Renal pelvis (tissue), 12 donors: ENCODE measurements at places on chromosomes 6 and 20.
A peak's percentile ranks its signal among the peaks of the same experiment; 100 is the strongest.

GRCh38 chr6:113385020-113385431, 472.1 kb upstream of the MARCKS start:
- DNase-seq = no peak

- DNase-seq = peak; percentile 66
Observed at GRCh38 chr6:26284537-26285142, 80.4 kb upstream of the BTN3A2 start.

DNA sequence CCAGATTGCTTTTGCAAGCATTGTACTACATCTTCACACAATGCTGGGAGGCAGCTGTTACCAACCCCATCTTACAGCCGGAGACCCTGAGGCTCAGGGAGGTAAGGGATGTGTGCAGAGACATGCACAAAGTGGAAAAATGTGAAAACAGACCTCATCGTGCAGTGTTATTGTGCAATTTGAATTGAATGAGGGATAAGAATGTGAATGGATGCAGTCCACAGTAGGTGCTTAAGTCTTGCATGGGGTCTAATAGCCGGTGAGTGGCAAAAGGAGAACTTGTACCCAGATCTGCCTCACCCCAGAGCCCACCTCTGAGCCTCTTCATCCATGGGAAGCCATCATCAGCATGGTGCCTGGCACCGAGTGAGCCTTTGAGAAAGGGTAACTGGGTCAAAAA, 42.1 kb downstream of the SLC52A3 start:
- no peak for DNase-seq

DNA sequence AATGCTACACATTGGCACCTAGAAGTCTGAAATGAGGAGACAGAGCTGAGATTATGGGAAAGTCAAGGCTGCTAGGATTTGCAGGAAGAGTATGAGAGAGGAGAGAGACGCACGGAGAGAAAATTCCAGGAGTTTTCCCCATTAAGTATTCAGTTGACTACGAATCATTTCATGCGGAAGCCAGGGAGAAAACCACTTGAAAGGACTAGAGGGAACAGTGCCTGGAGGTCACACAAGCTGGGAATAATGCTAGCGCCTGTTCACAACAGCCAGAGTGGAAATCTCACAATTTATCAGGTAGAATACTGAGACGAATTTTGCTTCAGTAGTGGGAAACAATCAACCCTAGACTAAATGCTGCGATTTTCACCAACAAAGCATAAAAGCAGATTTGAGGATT, 118.6 kb downstream of the MOXD1 start:
- no peak for DNase-seq

DNA sequence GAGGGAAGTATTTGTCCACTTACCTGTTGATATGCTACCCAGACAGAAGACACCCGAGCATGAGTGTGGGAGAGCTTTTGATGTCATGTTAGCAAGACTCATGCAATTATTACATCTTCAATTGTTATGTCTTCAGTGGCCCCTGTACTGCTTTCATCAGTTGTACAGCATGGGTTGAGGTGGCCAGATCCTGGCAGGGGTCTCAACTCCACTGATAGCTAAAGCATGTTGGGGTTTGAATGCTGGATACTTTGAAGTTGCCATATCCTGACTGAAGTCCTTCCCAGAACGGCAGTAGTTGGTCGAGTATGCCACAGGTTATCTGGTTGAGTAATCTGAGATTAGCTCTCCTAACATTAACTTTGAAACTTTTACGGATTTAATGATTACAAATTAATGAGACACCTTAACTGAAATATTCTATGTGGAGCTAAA, 46.7 kb downstream of the LRRN4 start:
- DNase-seq = no peak

GRCh38 chr6:36028088-36028876, 674 bp downstream of the MAPK14 start:
- DNase-seq = no peak

- no peak for DNase-seq
Observed at GRCh38 chr6:7684076-7684475, 41.8 kb upstream of the BMP6 start.

DNA sequence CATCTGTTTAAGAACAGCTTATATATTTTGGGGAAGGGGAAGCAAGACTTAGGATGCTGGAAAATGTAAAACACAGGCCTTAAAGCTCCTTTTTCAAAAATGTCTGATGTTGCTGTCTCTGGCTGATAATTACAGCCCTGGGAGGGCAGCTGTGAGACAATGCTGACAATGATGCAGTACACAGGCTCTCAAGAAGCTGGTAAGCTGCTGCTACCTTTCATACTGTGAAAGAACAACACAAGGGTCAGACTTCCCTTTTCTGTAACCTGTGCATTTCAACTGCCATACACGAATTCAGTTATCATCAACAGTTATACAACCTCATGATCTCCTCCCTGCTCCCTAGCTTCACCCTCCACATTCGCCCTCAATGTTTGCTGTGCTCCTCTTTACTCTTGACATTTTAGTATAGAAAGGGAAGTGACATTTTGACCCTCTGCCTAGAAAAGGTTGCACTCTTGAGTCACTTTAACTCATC, 25.2 kb downstream of the MAP7 start:
- no peak for DNase-seq

DNA sequence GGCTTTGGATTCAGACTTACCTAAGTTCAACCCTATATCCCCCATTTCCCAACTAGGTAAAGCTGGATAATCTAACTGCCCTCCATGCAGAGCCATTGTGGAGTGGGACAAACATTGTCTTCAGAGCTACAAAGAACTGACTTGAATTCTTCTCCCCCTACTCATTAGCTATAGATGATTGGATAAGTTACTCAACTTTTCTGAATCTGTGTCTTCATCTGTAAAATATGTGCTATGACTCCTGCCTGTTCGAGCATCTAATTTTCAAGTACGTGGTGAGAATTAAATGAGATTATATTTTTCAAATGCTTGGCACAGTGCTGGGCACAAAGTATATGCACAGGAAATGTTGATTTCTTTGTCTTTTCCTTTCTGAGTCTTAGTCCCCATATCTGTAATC, 240.3 kb upstream of the TCF21 start:
- no peak for DNase-seq

DNA sequence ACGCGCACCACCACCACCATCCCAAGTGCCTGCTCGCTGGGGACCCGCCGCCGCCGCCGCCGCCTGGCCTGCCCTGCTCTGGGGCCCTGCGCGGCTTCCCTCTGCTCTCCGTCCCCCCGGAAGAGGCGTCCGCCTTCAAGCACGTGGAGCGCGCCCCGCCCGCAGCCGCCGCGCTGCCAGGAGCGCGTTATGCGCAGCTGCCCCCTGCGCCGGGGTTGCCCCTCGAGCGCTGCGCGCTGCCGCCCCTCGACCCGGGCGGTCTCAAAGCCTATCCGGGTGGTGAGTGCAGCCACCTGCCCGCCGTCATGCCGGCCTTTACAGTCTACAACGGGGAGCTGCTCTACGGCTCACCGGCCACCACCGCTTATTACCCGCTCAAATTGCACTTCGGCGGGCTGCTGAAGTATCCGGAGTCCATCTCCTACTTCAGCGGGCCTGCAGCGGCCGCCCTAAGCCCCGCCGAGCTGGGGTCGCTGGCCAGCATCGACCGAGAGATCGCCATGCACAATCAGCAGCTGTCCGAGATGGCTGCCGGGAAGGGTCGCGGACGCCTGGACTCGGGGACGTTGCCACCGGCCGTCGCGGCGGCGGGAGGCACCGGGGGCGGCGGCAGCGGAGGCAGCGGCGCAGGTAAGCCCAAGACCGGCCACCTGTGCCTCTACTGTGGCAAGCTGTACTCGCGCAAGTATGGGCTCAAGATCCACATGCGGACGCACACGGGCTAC, 7.2 kb downstream of the PRDM13 start:
- no peak for DNase-seq

- DNase-seq = no peak
Observed at GRCh38 chr20:15141861-15142260, 804.4 kb upstream of the FLRT3 start.

GRCh38 chr6:170393807-170394399, 87.3 kb downstream of the FAM120B start:
- no peak for DNase-seq

GRCh38 chr6:103122766-103123601, 1729.5 kb downstream of the GRIK2 start:
- DNase-seq = peak; percentile 81

- DNase-seq = no peak
Observed at GRCh38 chr6:28865401-28866204, 58.2 kb downstream of the TRIM27 start.

GRCh38 chr6:3696525-3697088, 54.9 kb downstream of the PXDC1 start:
- DNase-seq = no peak

DNA sequence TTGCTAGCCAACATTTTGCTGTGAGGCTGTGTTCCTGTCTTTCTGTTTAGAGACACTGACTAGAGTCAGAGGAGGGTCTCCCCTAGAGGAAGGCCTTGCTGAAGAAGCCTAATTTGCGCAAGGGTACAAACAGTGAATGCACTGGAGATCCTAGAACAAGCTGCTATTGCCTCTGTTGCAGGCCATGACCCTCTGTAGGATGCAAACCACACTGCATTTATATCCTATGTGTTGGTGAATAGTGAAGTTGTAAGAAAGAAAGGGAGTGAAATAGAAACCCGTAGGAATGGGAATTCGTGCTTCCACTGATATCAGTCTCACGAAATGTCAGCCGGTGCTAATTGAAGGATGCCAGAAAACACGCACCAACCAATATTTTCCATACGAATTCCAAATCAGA, 88.2 kb downstream of the GJA1 start:
- no peak for DNase-seq

- DNase-seq = no peak
Observed at GRCh38 chr20:3509064-3509463, 38.2 kb downstream of the ATRN start.

DNA sequence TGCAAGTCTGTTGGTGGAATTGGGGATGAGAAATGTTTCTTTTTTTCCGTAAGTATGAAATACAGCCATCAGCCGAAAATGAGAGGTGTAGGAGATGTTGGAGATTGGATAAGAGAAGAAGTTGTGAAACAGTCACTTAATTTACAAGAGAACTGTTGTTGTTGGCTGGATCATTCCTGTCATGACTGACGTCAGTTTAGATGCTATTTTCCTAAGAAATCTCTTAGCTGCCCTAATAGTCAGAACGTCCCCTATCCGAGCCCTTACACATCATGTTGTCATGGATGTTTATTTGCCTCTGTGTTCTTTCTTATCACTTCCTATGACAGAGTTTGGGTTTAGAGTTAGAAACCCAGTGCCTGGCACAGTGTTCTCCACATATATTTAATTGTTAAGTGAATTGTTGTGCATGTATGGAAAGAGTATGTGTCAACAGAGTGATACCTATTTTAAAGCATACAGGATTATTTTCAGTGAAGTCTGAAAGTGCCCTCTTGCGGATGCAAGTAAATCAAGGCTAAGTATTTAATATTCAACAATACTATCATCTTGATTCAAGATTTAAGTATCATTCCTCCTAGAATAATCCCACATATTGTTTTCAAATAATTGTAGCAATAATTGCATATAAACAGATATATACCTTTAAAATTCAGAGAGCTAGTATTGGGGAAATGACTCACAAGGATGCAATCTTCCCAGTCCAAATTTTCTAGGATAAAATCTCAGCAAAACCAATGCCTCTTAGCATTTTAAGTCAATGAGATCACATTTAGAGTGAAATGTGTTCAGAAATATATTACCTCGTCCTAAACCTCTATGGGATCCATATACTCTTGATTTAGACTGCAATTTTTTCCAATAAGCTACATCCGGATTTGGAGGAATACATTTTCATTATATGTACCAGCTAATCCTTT, 309.9 kb upstream of the NOX3 start:
- no peak for DNase-seq

- DNase-seq = peak; percentile 48
Observed at GRCh38 chr6:56087421-56087820, 160.0 kb downstream of the COL21A1 start.

DNA sequence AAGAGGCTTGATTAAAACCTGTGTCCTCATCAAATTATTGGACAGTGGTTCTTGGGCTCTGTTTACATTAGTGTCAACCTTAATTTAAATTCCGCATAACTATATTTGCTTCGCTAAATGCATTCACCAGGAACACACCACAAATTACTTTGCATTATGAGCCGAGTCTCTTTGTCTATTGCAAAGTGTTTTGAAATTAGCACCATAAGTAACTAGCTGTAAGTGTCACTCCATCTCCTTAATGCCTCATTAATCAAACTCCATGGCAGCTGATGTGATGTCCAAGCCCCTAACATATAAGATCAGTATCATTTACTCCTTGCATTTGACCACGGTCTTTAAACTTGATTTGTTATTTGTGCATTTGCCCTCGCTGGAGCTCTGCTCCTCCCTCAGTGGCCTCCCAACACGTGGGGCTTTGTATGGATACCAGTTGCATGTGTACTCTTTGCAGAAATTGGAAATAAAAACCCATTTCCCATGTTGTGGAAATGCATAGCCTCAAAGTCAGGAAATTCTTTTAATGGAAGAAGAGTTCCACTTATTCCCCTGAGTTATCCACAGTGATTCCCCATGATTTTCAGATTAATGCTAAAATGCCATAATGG, 24.6 kb downstream of the FOXA2 start:
- no peak for DNase-seq

DNA sequence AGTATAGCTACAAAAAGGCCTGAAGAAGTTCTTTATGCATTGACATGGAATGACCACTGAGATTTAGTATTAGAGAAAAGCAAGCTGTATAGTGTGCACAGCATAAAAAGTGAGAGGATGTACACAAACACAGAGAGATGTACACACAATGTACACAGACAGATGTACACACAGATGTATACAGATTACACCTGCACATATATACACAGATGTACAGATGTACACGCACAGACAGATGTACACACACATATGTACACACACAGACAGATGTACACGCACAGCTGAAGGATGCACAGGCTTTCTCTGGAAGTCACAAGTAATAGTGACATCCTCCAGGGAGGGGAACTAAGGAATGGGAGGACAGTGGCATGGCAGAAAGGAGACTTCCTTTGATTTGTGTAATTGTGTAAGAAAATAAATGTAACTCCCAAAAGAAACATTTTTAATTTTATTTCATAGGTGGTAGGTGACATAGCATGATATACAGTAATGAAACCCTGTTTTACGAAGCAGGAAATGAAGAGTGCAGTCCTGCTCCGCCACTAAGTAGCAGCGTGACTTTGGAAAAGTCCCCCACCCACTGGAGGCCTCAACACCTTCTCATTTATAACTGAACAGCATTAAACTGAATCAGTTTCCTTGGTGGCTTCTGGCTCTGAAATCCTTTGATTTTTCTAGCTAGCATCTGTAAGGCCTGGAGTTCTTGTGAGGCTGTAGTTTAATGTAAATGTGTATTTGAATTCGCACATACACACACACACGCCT, 14.1 kb downstream of the NFATC2 start:
- DNase-seq = no peak

GRCh38 chr6:35474131-35474941, 6.1 kb downstream of the RPL10A start:
- DNase-seq = no peak
